ENCODE measurements at places on chromosomes 1 and 21.

DNA sequence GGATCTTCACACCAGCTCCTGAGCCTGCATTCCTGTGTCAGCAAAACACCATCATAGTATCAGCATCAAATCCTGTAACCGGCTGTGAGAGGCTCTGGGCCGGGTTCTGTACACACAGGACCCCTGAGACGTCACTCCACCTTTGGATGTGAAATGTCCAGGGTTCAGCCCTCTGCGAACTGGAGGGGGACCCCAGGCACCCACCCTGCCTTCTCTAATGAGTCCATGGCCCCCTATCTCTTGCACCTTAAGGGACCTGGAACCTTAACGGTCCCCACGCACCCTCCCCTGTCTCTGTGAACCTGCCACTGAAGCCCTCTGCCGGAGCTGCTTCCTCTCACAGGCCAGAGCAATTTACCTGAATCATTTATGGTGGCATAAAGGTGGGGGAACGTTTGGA lies 257.8 kb downstream of the NPHP4 start:
- DNase-seq, result no peak

DNA sequence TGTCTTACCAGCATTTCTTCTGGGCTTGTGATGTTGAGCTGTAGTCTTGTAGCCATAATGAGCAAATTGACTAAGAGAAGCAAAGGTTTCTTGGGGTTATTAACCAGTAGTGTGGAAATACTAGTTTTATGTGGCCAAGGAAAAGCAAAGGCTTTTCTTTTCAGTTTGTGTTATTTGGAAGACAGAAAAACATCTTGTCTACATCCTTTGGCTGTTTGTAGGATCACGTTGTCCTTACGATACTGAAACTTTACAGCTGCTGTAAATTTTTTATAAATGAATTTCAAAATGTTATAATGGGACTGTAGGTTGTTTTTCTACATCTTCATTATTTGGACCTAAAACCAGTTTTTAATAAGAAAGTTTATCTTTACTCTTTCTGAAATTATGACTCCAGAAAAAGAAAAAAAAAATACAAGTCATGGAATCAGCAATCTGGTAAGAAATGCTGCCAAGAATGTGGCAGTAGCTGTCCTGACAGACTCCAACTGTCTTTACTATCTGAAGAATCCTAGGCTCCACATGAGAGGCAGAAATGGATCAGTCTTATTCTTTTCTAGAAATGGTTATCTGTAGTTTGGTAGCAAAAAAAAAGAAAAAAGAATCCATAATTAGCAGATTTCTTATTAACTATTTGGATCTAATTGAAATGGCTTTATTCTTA lies 41.6 kb upstream of the QSOX1 start:
- no peak for DNase-seq

DNA sequence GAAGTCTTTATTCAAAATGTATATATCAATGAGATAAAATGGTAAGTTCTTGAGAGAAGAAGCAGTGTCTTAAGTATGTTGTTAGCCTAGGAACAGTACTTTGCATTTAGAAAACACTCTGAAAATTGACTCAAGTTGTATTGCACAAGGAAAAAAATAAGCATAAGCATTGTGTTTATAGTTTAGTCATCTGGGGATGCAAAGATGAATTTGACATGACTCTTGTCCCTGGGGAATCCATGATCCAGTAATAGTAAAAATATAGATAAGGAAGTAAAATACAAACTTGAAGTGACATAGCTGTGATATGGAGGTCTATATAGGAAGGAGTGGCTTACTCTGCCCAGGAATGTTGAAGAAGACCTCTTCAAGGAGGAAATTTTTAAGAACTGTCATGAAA lies 185.0 kb upstream of the PTBP2 start:
- DNase-seq, result peak; percentile 18

DNA sequence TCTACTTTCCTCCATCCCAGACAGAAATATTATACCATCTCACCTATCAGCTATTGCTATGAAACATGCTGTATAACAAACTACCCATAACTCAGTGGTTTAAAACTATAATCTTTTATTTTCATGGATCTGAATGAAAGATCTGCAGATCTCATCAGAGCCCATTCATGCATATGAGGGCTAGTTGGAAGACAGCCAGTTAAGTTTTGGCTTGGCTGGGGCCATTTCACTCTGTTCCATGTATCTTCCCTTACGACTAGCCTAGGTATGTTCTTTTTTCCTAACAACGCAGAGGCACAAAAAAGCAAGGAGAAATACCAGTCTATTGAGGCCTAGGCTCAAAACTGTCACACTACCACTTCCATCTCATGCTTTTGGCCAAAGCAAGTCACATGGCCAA lies 28.1 kb upstream of the RGS1 start:
- no peak for DNase-seq

GRCh38 chr1:21239221-21239620 lies 51.0 kb downstream of the ECE1 start:
- peak; percentile 10 for DNase-seq

DNA sequence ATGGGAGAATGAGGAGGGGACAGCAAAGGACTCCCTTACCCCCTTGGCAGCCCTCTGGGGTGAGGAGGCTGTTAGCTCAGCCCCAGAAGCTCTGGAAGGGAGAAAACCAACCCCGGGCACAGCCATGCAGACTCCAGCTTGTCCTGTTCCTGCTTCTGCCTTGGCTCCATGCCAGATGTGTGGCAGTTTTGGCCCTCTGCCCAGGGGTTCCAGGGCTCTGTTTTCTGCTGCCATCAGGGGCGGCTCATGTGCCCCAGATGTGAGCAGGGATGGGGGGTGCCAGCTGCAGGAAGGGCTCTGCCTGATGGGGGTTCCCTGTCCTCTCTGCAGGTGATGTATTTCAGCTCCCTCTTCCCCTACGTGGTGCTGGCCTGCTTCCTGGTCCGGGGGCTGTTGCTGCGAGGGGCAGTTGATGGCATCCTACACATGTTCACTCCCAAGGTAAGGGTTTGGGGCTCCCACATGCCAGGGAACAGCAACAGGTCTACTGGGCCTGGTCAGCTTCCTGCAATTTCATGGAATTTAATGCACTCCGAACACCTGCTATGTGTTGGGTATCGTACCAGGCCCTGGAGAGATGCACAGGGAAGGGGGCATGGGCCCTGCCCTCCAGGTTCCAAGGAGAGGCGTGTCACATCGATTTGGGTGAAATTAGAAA lies 26.1 kb downstream of the SLC6A17 start:
- no peak for DNase-seq

- DNase-seq, result no peak
Observed at GRCh38 chr1:14039582-14040430, 339.8 kb downstream of the PRDM2 start.

DNA sequence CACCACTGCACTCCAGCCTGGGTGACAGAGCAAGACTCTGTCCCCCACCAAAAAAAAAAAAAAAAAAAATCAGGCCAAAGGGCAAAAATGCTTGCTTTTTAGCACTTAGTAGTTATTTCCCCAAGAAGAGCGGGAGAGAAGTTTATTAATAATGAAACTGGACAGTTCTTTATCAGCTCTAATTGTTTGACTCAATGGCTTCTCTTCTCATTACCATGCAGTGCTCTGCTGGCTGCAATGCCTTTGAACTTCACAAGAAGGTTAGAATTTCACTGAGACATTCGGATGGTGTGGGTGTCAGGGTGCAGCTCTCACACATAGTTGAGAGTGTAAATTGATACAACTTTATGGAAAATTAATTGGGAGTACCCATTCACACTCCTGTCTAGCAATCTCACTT lies 63.7 kb downstream of the EDARADD start:
- DNase-seq, result no peak

DNA sequence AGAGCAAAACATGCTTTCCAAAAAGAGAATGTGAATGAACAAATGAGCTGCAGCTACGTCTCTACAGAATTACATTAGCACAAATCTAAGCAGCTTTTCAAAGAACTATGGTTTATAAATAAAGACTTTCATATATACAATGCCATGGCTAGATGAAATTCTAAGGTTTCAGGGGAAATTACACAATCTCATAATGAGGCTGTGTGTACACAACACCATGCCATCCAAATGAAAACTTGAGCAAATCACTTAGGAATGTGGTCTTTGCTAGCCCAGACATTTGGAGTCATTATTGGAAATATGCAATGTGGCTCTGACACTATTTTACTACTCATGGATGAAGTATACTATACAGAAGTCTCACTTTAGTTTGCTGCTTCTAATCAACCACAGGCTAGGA lies 37.5 kb downstream of the SPAG17 start:
- DNase-seq, result peak; percentile 18
